ENCODE measurements at places on chromosomes 12 and 14.

- no peak for DNase-seq
Observed at GRCh38 chr12:64696080-64696741, 63.0 kb downstream of the GNS start.

DNA sequence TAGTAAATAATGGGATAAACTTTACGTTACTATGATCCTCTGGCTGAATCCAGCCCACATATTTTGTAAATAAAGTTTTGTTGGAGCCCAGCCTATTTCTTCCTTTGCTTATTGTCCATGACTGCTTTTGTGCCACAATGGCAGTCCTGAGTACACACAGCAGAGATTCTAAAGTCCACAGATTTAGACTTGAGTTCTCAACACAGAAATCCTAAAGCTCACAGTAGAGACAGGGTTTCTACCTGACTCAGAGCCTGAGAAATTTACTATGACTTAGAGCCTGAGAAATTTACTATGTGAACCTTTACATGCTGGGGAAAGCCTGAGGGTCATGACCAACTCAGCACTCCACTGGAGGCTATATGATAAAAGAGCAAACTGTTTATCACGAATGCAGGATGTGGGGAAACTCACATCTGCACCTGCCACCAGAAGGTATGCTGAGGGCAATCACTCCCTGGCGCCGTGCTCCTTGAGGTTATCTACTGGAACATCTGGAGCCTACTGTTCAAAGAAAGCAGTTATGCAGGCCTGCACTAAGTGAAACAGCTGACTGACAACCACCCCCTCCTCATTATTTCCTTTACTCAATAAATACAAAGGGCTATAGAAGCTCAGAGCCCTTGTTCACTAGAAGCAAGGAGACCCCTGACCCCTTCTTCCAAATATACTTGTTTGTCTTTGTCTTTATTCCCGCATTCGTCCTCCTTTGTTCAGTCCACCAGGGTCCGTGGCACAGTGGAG, 52.6 kb upstream of the BICD1 start:
- no peak for DNase-seq

DNA sequence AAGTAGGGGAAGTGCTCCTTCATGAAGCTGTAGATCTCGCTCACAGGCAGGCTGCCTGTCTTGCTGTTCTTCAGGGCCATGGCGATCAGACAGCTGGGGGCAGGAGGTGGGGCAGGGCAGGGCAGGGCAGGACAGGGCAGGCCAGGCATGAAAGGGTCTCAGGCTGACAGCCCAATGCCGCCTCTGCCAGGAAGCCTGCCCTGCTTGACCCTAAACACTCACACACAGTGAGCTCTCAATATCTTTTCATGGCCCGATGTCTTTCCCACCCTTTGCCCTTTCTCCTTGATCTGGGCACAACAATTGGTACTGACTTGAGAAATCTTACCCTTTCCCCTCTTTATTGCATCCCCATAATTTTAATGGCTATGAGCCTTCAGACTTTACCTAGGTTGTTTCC, 22.4 kb downstream of the FOXN4 start:
- DNase-seq: no peak

DNA sequence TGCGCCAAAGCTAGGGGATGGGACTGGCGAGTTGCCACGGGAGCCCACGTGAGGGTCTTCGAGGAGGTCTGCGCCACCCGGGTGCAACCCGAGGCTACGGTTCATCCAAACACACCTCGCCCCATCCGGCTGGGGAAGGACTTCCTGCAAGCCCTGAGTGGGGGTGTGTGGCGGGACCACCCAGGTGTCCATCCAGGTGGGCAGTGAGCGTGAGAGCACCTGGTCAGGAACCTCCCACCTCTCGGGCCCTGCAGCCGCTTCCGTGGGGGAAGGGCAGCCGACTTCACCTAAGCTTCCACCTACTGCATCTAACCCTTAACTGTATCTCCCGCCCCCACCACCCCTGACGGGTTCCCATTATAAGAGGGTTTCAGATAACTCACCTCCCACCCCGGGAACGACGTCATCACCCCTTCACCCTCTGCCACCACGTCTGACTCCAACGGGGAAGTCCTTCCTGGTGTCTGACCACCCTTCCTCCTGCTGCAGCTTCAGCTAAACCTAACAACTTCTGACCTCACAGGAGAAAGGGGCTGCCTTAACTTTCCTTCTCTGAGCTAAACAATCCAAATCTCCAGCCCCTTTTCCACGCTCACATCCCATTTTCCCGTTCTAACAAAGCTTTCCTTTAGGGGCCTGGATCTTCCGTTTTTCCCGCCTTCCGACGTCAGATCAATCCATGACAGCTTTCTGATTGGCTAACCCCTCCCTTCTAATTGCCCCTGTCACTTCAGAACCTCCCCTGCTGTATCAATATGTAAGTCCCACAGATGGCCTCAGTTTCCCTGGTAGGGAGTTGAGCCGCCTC, 27.4 kb upstream of the SMUG1 start:
- DNase-seq: no peak

DNA sequence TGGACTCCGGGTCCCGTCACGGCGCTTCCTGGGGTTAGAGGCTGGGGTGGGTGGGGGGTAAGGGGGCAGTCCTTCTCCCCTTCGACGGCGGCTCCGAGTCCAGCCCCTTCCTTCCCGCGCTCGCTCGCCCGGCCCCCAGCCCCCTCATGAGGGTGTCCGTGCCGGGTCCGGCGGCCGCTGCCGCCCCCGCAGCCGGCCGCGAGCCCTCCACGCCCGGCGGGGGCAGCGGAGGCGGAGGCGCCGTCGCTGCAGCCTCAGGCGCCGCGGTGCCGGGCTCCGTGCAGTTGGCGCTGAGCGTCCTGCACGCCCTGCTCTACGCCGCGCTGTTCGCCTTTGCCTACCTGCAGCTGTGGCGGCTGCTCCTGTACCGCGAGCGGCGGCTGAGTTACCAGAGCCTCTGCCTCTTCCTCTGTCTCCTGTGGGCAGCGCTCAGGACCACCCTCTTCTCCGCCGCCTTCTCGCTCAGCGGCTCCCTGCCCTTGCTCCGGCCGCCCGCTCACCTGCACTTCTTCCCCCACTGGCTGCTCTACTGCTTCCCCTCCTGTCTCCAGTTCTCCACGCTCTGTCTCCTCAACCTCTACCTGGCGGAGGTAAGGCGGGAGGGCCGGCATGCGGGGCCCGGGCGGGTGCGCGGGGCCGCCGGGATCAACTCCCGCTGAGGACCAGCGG, 500 bp downstream of the GPR137C start:
- no peak for DNase-seq

DNA sequence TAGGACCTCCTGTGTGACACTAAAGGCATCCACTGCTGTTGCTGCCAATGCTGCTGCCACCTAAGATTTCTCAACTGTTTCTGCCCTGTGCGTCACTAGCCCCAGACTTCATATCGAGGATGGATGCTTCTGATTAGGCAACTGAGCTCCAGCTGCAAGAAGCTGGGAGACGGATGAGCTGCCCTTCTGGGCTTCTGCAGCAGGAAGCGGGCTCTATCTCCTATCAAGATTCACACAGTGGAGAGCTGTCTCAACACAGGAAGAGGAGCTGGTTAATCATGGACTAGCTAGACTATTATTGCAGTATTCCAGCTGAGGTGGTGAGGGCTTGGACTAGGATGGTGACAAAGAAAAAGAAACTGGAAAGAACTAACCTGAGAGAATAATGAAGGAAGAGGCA, 59.2 kb upstream of the PELI2 start:
- no peak for DNase-seq

DNA sequence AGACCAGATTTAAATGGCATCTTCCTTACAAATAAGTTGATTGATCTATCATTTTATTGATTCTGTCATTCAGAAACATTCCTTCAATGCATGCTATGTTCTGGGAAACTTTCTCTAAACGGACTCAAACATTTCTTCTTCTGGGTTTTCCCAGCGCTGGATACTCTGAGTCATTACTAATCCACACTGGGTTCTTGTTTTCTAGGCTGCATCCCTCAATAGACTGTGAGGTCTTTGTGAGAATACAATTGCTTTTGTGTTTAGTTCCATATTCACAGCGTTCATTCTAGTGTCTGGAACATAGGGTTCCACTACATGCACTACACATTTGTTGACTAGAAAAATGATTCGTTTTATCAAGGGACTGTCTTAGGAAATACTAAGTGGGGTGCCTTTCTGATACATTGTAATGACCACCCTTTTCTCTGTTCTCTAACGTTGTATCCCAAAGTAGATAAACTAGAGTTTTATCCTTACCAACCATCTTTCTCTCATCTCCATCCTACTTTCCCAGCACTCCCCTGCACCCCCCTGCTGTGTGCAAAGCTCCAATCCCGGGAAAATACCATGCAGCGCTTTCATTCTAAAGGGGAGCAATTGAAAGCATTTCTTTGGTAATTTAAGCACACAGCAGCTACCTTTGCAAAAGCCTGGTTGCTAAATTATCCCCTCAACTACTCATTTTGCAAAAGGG, 878.7 kb downstream of the DIO2 start:
- DNase-seq: no peak

DNA sequence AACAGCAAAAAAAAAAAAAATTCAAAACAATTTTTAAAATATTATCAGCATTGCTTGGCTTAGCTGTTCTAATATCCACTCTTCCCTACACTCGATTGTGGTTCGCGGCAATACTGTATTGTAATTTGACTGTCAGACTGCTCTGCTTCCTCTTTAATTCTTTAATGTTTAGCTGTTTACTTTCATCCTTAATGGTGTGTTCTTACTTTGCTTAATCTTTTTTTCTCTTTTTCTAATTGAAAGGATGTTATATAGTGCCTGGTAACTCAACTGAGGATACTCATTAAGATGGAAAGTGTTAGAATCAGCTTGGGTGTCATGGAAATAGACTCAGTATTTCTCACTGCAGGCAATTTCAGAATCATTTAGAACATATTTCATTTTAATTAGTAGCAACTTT, 2.0 kb downstream of the ANO4 start:
- DNase-seq: no peak

GRCh38 chr14:73728717-73729330, 14.6 kb upstream of the PNMA1 start:
- DNase-seq: no peak

- DNase-seq: no peak
Observed at GRCh38 chr12:119432949-119433348, 98.4 kb downstream of the CCDC60 start.

- no peak for DNase-seq
Observed at GRCh38 chr14:100449225-100449987, 126.3 kb downstream of the SLC25A47 start.

DNA sequence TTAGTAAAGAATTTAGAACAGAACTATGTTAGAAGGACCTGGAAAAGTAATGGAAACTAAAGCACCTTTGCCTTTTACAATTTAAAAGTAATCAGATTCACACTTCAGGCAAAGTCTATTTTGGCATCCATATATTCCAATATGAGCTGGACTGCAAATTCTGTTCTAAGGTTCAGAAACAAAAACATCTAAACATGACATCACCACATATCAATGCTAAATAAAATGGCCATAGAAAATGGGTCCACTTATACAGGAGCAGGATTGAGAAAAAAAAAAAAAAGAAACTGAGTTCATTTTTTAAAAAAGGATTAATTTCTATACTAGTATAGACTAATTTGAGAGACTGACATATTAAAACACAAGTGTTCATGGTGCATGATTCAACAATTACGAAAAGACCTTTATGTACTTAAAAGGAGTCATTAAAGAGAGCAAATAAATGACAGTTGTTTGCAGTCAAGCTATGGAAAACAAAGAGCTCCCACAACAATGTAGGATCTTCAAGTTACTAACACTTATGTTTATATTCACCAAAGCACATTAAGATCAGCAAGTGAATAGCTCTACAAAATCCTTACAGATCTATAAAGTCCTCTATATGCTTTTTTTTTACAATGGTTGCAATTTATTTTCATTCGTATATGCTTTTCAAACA, 45.7 kb downstream of the DICER1 start:
- DNase-seq: no peak

DNA sequence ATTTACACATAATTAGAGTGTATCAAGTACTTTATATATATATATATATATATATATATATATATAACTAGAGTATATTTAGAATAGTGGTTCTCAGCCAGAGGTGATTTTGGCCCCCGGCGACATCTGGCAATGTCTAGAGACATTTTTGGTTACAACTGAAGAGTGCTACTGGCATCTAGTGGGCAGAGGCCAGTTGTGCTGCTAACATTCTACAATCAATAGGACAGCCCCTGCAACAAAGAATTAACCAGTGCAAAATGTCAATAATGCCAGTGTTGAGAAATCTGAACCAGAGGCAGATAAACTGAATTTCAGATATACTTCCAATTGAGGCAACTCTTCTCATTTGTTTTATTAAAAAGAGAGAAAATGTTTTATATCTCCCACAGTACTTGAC, 8.9 kb downstream of the GTF2A1 start:
- DNase-seq: no peak

DNA sequence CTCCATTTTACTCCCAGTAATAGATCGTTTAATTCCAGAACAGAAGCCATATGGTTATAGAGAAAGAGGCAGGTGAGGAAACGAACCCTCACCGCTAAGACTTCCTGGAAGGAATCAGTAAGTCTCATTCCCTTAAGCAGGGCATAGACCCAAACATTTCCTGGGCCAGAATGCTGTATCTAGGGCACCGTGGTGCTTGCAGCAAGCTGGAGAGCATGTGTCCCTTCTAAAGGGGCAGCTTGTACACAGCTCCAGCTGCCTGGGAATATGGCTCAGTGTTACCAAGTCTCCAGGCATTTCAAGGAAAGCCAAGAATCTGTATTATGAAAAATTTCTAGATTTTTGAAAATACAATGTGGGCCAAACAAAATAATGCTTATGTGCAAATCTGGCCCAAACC, 73.4 kb downstream of the PPM1H start:
- no peak for DNase-seq

- DNase-seq: no peak
Observed at GRCh38 chr12:124007826-124008570, 35.0 kb downstream of the ZNF664 start.

DNA sequence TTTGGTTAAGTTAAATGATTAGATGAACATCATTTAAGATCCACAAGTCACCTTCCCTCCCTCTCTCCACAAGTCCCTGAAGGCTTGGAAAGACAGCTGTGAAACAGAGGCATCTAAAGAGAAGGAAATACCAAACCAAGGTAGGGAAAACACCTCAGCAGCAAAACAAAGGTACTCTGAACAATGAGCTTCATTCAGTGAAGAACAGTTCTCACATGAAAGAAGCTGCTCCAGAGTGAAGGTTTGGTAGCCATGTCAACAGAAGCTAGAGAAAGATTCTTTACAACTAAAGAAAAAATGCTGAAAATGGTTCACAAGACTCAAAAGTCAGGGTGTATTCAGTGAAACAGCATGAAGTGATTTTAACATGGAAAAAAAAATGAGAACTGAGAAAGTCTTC, 69.4 kb downstream of the FGD6 start:
- no peak for DNase-seq

Data from NCI-H187 treated with DMSO at 0.1 percent for 48 hours (cell line).